Suppressor macrophage treated with lipopolysaccharide for 4 hours (primary cell): ENCODE measurements at places on chromosomes 11 and 22.

GRCh38 chr11:117428856-117429229, 101.2 kb downstream of the CEP164 start:
- DNase-seq: no peak

DNA sequence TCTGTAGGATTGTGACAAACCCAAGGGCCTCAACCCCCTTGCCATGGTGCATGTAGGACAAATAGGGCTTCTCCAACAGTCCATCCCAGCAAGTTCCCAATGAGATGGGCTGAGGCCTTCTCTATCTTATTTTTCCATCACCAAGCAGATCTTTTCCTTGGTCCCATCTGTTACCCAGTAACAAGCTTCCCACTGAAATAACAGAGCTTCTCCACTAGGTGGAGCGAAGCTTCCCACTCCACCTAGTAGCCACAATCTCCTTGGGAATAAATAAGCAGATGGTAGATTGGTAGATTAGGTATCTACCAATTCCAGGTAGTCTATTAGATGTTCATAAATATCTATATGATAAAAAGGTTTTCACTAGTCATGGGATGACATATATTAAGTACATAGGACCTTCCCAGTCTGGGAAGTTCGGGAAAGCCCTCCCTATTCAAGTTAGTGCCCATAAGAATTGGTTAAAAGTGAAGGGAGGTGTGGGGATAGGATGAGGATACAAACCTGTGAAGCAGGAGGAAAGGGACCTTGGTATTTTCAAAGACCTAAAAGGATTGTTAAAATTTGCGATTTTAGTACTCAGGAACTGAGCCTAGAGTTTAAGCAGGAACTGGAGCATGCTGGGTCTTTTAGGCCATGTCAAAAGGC, 5.9 kb upstream of the OR52L1 start:
- DNase-seq: peak; percentile 35

DNA sequence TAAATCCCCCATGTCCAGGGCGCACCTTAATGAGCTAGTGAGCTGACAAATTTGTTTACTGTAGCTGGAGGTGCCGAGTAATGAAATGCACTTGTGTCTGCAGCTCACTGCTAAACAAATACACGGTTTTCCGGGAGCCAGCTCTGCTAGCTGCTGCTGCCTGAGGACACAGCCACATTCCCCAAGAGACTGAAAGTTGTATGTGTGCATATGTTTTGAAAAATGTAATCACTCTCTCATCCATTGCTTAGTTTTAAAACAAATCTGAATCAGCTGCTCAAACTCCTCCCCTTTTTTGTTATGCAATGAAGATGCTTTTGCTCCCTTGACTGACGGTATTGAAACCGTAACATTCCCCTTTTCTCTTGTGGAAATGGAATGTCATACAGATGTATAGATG, 62.4 kb upstream of the NNMT start:
- no peak for DNase-seq

DNA sequence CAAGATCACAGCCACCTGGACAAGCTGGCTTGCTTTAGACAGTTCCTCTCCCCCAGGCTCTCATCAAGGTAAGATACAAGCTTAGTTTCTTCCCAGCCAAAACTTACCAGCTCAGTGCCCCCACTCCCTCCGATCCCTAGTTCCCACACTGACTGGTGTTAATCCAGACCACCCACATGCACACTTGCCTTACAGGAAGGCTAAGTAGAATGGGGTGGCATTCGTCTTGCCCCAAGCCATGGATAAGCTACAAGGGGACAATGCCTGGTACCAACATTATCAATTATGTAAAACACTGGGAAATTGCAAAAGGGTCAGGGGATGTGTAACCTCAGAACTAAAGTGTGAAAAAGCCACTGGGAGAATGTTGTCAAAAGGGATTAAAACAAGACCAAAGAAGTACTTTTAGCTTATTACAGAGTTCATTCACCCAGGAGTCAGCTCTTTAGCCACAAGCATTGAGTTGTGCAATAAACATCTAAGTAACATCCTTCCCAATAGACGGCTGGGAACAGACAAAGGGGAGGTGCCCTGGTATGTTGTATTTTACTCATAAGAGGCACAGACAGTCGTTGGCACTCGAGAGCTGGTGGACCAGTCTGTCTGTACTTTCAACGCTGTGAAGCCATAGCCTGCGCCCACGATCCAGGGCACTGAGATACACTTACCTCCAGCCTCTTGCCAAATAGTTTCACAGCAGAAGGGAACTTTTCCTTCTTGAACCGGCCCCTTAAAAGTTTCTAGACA, 1.1 kb downstream of the DHCR7 start:
- peak; percentile 72 for DNase-seq

GRCh38 chr11:68255526-68255925, 16.2 kb downstream of the C11orf24 start:
- no peak for DNase-seq

DNA sequence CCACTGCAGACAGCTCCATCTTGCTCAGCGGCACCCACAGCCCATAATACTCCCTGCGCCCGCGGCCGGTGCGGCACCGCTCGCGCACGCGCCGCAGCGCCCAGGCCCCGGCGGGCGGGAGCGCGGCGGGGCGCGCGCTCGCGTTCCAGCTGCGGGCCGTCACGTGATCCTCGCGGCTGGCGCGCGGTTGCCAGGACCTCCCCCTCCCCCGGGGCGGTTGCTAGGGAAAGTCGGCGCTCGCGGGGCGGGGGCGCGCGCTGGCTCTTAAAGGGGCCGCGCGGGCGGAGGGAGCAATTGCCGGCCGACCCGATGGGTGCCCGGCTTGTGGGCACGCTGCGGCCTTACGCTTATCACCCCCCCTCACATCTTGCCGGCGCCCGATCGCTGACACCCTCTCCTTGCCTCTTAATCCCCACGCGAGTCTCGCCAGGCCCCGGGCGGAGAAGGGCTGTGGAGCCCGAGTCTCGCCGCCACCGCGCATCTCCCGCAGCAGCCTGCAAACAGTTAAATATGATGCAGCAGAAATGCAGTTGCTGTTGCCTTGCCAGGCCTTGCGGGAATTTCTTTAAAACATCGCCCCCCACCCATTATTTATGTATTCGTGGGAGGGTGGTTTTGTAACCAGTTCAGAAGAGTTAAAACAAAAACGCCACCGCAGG, at the start of gene CBX6:
Gene CBX6, minus strand, starts transcription at position 45 of the 659 bp plus-strand sequence. Its CDS starts 26 bp downstream, at position 19.
- peak; percentile 97 for DNase-seq

GRCh38 chr11:34609850-34610249, 11.0 kb upstream of the EHF start:
- DNase-seq: peak; percentile 33

DNA sequence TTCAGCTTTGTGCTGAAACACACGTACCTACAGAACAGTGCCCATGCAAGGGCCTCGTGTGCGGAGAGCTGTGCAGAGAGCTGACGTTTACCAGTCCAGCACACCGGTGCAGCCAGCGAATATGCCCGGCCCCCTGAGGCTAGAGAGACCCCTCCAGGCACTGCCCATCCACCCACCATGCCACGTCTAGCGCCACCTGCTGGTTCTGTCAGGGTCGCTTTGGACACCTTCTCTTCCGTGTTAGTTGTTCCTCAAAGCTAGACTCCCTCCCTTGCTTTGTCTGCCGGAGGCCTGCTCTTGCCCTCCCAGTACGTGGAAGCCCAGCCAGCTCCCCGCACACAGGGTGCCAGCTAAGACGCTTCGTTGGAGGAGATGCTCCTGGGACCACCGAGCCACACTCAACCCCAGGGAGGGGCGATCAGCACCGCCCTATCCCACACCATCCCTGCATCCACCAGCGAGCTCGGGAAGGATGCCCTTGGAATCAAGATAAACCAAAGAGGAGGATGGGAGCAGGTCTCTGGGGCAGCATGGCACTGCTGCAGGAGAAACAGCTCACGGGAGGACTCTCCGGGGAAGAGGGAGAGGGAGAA, 43.4 kb downstream of the CPT1A start:
- peak; percentile 63 for DNase-seq

DNA sequence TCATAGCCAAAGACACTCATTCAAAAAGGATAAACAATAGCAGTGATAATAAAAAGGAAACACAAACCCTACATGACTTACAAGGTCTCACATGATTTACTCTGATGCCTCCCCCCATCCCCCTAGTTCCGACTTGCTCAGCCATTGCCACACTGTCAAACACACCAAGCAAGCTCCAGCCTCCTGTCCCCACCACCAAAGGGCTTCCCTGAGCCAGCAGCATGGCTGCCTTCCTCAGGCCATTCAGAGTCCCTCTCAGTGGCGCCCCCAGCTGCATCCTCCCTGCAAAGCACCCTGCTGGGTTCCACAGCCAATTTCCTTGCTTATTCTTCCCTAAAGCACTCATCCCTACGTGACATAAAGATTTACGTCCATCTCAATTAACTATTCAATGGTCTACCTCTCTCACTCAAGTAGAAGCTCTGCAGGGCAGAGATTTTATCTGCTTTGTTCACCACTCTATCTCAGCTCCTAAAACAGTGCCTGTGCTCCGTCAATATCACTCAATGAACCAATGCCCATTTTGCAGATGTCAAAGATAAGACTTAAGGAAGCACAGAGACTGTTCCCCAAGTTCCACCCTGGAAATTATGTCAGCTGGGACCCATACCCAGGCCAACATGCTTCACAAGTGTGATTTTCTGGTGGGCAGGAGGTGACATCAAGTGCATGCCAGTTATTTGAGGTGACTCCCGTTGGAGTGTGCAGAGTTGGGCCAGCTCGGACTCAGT, 106.9 kb downstream of the SYN3 start:
- DNase-seq: no peak

DNA sequence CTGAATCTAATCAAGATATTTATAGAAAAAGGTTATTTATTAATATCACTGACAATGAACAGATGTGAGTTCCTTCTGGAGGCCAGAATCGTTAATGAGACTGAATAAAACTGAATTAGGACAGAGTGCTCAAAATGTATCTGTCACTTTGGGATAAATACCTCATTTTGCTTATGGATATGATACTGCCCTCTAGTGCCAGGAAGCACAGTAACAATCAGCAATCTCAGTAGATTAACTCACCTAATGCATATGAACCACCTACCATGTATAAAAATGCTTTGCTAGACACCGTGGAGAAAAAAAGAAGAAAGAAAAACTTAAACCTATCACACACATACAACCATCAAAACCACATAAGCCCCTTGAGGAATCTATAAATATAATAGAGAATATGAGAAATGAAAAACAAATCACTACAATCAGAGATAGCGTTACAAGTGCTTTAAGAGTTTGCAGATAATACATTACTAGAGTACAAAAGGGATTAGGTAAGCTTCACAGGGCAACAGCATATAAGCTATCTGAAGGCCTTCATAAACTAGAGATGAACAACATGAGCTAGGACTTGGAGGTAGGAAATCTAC, 117.4 kb downstream of the SGSM3 start:
- peak; percentile 48 for DNase-seq

GRCh38 chr11:11020747-11021149, 162.9 kb upstream of the ZBED5 start:
- no peak for DNase-seq

GRCh38 chr22:31162015-31162765, 2.2 kb downstream of the RNF185 start:
- no peak for DNase-seq

GRCh38 chr11:63572026-63572688, 9.0 kb upstream of the PLAAT2 start:
- DNase-seq: no peak

DNA sequence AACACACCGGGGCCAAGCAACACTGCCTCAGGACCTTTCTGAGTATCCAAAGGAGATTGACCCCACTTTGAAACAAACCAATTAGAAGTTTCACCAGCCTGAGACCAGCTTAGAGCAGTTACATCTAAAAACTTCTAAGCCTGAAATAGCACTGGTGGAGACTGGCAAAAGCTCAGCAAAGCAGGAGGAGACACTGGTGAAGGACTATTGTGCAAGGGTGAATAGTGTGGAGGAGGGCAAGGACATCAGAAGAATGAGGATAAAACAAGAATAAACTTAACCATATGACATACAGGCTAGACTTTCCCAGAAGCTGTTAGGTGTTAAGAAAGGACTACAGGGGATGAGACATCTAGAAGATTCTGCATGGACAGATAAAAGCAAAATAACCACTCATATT, 152.4 kb downstream of the FCHSD2 start:
- DNase-seq: no peak

GRCh38 chr11:123238297-123238696, 43.2 kb upstream of the CLMP start:
- DNase-seq: peak; percentile 77

- no peak for DNase-seq
Measured at GRCh38 chr22:17430412-17430811, 61.2 kb downstream of the CECR2 start.

DNA sequence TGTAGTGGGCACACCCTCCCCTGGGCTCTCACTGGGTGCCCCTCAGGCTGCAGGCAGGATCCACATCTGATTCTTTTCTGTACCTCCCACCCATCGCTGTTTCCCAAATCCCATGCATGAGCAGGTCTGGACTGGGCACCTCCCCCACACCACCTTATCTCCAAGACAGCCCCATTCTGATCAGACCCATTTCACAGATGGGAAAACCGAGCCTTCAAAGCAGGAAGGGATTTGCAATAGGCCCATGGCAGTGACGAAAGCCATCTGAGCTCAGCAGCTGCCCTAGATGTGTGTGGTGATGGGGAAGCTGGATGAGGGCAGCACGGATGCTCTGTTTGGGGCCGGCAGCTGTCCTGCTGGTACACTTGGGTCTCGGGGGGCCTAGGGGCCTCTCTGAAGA, 41.4 kb downstream of the WNT7B start:
- DNase-seq: no peak

DNA sequence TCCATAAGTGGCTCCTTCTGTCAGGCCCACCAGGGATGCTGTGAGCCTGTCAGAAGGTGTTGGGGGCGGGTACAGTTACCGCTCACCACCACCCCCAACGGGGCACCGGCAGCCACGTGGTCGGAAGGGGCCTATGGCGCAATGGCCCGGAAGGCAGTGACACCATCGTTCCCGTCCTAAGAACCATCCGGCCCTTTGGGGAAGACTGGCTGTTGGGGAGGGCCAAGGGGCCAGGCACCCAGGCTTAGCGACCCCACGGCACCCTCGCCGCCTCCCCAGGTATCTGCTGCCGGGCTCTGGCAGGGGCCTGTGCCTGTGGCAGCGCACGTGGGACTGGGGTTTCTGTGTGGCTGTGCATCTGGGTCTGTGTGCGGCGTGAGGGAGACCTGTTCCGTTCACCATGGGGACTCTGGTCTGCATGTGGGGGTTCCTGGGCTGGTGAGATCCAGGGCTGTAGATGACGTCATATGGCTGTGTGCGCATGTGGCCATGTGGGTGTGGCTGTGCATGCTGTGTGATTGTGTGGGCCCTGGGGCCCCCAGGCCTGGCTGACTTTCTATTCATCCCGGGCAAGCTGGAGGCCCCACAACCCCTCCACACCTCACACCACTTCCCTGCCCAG, 717 bp downstream of the OSM start:
- peak; percentile 69 for DNase-seq

DNA sequence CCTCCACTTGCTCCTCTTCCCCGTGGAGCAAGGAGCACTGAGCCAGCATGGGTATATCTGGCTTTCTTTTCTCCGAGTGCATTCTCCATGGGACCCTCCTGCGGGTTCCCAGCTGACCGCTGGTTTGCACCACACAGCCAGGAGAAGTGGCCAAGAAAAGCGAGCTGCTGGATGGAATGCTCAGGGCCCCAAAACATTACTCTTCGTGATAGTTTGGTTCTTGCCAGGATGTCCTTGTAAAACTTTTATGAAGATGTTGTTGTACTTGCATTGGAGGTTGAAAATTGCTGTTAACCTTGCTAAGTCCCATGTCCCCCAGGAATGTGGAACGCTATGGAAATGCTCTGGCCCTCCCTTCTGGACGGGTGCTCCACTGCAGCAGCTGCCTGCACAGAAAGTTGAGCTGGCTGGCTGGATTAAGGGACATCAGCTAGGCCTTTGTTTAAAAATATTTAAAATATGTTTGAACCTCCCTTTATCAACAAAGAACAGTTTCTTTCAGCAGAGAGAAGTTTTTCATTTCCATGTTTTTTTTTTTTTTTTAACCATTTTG, 68.7 kb downstream of the ZNRF3 start:
- no peak for DNase-seq
